ENCODE measurements at places on chromosomes 5 and 9.
A peak's percentile ranks its signal among the peaks of the same experiment; 100 is the strongest.

DNA sequence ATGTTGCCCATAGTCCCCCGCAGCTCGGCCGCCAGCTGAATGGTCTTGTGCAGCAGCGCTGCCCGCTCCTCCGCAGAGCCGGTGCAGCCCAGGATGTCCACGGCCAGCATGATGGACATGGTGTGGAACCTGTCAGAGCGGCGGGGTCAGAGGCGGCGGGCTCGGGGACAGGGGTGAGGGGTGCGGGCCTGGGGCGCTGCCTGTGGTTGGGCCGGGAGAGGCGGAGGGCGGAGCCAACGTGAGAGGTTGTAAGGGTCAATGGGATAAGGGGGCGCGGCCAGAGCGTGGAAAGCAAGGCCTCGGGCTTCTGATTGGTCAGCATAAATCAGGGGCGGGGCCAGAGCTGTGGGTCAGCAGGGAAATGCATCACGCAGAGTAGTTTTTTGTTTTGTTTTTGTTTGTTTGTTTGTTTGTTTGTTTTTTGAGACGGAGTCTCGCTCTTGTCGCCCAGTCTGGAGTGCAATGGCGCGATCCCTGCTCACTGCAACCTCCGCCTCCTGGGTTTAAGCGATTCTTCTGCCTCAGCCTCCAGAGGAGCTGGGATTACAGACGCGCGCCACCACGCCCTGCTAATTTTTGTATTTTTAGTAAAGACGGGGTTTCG lies 6.8 kb upstream of the TOR2A start:
- no peak for DNase-seq

GRCh38 chr5:2633992-2634391 lies 117.5 kb downstream of the IRX2 start:
- no peak for DNase-seq

DNA sequence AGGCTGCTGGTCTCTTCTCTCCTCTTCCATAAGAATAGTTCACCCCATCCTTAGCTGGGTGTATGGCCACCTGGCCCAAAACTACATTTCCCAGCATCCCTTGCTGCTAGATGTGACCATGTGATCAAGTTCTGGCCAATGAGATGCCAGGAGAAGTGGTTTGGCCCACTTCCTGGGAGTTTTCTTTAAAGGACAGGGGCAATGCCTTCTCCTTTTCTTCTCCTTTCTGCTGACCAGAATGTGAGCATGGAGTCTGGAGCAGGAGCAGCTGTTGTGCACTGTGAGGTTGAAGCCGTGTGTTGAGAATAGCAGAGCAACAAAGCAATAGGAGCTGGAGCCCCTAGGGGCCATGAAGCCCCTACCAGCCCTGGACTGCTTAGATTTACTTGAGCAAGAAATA lies 36.8 kb downstream of the C9orf50 start:
- DNase-seq: peak; percentile 65

DNA sequence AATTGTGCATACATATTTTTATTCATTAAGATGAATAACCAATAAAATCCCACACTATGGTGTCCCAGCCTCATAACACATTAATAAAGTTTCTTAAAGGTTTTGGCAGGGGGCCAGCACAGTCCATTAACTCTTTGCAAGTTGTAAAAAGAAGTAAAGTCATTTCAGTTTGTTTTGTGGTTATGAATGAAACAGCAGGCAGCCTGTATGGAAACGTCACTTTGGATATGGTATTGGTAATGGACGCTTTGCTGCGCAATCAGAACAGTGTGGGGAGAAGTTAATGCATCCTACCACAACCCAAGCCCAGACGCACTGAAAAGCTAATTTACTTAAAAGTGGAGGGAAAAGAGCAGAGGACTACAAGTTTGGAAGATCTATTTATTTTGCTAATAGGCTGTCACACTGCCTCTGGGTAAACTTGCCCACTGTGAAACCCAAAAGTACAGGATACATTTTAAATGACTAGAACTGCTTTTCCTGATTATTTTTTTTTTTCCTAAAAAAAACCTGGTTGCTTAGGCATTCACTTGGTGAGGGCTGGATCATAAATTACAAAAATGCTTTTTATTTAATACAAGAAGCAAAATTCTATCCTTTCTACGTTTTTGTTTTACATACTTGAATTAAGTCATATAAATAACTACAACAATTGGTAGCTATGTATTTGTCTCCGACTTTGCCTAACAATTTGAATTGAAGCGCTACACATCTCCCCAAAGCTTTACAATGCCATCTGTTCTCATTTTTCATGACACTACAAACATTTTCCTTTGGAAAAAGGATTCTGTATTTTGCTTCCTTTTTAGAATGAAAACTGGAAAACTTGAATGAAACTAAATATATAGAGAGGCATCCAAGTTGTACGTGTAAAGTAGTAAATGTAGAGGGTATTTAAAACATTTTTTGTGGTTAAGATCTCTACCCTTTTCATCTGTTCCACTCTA lies 104.3 kb downstream of the NFIB start:
- peak; percentile 15 for DNase-seq

DNA sequence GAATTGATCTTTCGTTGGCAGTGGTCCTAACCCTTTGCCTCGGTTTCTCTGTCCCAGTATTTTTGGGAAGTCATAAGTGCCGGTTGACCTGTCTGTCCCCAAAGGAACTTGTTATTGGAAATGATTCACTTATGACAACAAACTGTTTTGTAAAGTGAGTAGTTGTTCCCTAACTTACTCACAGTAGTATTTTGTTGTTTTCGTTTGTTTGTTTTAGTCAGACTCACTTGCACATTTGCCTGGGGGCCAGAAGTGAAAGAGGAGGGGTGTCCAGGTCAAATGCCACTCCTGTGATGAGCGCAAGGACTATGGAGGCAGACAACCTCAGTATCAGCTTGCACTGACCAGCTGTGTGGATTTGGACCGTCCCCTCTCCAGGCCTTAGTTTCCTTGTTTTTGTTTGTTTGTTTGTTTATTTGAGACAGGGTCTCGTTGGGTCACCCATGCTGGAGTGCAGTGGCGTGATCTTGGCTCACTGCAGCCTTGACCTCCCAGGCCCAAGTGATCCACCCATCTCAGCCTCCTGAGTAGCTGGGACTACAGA lies 47.3 kb downstream of the ANKRD55 start:
- no peak for DNase-seq

DNA sequence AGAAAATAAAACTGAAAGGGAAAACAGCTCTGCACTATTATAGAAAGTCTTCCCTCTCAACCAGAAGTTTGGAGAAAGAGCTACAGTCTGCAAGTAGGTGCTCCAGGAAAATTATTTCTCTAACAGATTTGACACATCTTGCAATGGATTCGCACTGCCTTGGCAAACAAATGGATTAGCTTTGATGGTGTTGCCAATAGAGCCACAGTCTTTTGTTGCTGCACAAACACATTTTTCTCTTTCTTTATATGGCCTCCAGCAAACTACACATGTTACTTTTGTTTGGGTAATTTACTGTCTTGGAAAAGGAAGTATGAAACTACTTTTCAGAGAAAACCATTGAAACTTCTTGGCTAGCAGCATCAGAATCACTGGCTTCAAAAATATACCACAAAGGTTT lies 523.1 kb downstream of the EFNA5 start:
- DNase-seq: no peak

DNA sequence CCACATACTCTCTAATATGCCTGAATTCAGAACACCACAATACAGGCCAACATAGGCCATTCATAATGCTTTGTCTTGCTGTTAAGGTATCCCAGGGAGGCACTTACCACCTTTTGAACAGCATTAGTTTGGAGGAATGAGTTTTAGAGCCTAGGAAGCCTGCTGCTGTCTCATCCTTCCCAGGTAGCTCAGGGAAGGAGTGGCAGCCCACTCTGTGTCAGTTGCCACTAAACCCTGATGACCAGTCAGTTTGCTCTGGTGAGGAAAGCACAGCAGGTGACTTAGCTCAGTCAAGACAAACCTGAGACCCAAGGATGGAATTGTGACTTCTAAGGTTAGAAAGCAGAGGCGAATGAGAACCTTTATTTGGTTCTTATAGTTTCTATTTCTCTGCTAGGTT lies 337.4 kb upstream of the ATP10B start:
- no peak for DNase-seq

DNA sequence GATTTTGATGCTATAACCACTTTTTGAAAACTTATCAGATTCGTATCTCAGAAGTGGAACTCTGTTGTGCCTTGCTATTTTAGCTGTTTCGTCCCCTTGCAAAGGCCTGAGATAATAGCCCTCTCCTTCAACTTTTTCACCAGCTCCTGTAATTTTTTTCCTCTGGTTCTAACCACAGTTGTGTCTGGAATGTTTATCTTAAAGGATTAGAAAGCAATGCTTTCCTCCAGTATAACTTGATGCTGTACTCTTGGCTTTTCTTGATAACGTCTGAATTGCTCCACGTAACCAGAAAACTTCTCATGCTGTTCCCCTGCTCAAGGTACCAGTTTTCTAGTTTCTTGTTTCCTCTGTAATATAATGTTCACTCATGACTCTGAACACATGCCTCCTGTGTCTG lies 209.4 kb downstream of the DTWD2 start:
- no peak for DNase-seq

DNA sequence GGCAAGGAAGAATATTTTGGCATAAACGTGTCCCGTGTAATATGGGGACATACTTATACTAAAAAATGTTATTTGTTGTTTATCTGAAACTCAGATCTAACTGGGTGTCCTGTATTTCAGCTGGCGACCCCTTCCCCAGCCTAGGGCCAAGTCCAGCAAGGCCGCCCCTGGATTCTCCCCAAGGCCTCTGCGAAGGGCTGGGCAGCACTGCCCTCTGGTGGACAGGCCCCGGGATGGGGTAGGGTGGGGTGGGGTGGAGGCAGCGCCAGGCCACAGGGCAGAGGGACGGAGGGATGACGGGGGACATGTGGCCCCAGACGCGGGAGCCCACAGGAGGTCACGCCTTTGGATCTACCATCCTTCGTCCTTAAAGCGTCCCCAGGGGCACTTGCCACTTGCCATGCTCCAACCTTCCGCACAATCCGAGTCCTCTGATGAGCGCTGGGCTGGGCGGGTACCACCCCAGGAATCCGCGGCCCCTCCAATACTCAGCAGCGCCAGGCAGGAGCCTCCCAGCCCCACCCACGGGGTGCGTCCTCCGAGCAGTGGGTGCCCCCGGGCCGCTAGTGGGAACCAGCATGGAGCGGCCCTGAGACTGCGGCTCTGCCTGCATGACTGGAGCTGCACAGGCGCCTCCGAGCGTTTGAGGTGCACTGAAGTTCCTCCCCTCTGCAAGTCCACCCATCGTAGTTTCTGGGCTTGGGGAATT lies 7.1 kb upstream of the AGPAT2 start:
- peak; percentile 71 for DNase-seq

Data from SW480 (cell line).